NCI-H1092 treated with DMSO at 0.1 percent for 48 hours (cell line): ENCODE measurements at places on chromosomes 2 and 18.
A peak's percentile ranks its signal among the peaks of the same experiment; 100 is the strongest.

GRCh38 chr2:54054271-54054670 is 61.1 kb upstream of the ACYP2 start:
- DNase-seq, result no peak

DNA sequence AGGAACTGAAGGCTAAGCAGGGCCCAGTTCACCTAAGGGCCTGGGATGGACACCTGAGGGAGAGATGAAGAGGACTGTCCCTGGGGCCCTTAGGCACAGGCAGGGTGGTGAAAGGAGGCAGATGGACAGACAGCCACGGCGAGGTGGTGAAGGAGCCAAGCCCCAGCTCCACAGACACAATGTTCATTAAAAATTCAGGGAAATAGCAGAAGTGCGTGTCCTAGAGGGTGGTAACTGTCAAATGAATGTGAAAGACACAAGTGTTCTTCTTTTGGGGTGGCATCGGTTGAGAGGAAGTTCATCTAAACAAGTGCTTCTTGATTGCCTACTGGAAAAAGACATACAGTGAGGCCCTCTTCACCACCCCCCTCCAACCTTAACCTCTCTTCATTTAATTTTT is 76.2 kb upstream of the SIX2 start:
- no peak for DNase-seq

DNA sequence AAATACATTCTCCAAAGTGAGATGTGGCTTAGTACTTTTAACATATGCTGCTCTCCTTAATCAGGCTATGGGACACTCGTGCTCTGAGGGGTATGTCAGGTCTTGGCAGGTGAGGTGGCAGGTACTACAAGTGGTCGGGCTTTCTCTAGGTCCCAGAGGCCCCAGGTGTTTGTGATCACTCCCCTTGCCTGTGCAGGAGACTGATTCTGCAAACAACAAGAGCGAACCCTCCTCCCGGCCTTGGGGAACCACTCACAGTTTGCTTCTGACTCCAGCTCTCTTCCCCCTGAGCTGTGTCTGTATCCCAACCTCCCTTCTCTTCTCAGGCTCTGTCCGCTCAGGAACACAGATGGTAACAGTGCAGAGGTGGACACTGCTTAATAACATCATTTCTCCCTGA is 48.1 kb downstream of the ATOH8 start:
- no peak for DNase-seq

DNA sequence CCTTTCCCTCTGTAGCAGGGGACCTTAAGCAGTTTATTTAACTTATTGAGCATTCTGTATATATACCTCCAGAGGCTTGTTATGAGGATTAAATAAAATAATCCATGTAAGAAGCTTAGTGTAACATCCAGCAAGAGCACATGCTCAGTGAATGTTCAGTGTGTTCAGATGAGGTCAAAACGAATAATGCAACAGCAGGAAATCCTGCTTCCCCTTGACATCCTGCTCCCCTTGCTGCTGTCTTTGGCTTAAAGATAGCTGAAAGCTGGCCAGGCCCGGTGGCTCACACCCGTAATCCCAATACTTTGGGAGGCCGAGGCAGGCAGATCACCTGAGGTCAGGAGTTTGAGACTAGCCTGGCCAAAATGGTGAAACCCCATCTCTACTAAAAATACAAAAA is 68.7 kb downstream of the COL4A4 start:
- no peak for DNase-seq

GRCh38 chr18:58351776-58352175 is 277.1 kb downstream of the ALPK2 start:
- DNase-seq, result no peak

- no peak for DNase-seq
These were observed 22.6 kb downstream of the REG1B start for GRCh38 chr2:79065201-79065600.

DNA sequence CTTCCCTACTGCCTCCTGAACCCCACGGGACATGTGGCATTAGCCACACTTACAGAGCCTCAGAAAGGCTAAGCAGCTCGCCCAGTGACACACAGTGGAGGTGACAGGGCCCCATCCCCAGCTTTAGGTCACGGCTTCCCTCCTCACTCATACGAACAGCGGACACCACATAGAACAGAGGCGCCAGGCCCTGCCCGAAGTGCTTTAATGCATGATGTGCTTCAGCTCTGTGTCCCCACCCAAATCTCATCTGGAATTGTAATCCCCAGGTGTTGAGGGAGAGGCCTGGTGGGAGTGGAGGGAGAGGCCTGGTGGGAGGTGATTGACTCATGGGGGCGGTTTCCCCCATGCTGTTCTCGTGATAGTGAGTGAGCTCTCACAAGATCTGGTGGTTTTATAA is 135.3 kb downstream of the PTGR3 start:
- DNase-seq, result no peak

GRCh38 chr18:76275727-76276313 is 219.2 kb downstream of the ZNF516 start:
- DNase-seq, result no peak

GRCh38 chr2:206616151-206616550 is 26.1 kb upstream of the FAM237A start:
- no peak for DNase-seq

GRCh38 chr2:241665731-241666440 is 20.7 kb downstream of the DTYMK start:
- no peak for DNase-seq

GRCh38 chr18:66193394-66193793 is 410.5 kb downstream of the CDH19 start:
- DNase-seq, result no peak

GRCh38 chr2:57987835-57988573 is 58.6 kb upstream of the VRK2 start:
- DNase-seq, result no peak

GRCh38 chr2:176753205-176753604 is 459.4 kb upstream of the HNRNPA3 start:
- DNase-seq, result no peak

- DNase-seq, result no peak
These were observed 20.7 kb downstream of the B3GNT2 start for GRCh38 chr2:62216616-62217015.

DNA sequence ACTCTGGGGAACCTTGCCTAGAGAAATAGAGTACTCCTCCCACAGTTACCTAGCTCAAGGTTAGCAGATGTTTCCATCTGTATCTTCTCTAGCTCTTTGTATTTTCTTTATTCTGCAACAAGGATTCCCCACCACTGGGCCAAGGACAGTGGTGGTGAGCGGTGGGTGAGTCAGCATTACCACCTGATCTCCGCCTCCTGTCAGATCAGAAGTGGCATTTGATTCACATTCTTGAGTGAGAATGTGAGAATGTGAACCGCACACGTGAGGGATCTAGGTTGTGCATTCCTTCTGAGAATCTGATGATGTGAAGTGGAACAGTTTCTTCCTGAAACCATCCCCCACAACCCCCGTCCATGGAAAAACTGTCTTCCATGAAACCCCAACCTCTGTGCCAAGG is 9.0 kb downstream of the EPB41L3 start:
- no peak for DNase-seq

GRCh38 chr2:162063281-162063680 is 10.7 kb downstream of the DPP4 start:
- no peak for DNase-seq

DNA sequence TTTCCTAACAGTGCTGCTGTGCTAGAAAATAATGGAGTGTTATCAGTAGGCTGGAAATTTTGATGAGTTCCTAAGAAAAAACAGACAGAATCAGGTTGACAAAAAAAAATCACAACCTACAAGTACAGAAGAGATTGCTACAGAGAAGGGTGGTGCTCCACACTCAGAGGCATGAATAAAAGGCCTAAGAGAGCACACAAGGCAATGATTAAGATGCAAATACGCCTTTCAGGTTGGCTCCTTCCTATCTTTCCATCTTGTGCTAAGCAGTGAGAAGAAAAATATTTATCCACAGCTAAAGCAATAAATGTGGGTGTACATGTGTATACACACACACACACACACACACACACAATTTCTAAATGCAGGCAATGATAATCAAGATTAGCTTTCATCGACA is 130.6 kb upstream of the UBE2E3 start:
- no peak for DNase-seq

DNA sequence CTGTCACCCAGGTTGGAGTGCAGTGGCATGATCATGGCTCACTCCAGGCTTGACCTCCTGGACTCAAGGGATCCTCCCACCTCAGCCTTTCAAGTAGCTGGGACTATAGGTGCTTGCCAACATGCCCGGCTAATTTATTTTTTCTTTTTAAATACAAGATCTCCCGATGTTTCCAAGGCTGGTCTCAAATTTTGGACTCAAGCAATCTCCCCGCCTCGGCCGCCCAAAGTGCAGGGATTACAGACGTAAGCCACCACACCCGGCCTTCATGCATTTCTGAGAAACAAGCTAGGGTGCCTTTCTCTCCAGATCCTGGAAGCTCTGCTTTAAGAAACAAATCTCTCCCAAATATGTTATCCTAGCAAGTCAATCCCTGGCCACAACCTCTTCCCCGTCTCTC is 234.1 kb downstream of the FBXO15 start:
- DNase-seq, result no peak

DNA sequence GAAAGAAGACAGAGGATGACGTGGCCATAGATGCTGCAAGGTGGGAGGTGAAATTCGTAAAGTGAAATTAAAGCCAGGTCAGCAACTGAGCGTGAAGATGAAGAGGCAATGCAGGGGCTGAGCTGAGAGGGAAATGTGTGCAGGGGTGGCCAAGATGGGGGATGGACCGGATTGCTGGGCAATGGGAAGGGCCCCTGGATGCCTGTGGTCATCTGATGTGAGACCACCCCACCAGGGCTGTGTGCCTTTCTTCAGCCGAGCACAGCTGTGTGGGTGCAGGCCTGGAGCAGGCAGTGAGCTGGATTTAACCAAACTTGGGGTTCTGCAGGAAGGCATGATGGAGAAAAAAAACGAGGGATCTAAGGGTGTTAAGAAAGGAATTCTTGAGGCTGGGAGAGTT is 80.4 kb downstream of the ZCCHC2 start:
- no peak for DNase-seq

- DNase-seq, result no peak
These were observed 237.3 kb downstream of the GALR1 start for GRCh38 chr18:77486985-77487384.

DNA sequence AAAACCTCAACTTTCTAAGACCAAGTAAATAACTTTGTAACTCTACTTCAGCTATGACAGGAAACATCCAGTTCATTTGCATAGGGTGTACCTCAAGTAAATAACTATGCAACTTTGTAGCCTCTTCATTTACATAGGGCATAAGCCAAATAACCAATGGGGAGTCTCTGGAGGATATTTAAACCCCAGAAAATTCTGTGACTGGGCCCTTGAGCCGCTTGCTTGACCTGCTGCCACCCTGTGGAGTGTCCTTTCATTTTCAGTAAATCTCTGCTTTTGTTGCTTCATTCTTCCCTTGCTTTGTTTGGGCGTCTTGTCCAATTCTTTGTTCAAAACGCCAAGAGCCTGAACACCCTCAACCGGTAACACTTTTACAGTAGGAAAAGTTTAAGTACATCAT is 1112.7 kb upstream of the NRXN1 start:
- no peak for DNase-seq

- peak; percentile 51 for DNase-seq
These were observed 2.4 kb upstream of the PROC start for GRCh38 chr2:127415593-127416505.

DNA sequence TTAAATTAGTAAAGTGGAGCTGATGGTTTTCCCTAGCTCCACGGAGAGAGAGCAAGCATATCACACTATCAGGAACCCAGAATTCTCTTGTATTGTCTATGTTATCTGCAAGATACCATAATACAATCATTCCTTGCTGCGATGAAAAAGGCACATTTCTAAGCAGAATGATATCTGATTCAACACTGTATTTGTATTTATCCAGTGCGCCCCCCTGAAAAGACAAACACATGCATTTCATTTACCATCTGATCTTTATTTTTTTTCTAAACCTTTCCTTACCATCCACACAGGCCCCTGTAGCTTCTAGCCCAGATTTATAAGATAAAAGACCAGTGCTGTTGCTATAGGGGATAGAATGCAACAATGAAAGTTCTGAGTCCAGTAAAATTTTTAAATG is 420.6 kb downstream of the TDRD15 start:
- no peak for DNase-seq

DNA sequence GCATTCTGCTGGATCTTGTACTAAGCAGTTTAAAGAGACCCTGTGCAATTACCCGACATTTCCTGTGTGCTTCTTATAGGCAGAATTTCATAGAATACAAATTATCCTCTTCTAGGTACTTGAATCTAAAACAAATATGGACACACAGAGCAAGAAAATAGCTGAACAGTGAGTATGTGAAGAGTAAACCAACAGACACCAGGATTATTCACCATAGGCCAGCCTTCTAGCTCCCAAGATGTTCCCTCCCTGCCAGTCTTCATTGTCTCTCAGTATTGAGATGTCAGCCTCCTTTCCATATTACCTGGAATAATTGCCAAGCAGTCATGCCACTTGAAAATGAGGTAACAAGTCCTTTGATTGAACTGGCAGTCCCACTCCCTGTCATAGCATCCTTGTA is 187.1 kb downstream of the PTPRM start:
- DNase-seq, result no peak

DNA sequence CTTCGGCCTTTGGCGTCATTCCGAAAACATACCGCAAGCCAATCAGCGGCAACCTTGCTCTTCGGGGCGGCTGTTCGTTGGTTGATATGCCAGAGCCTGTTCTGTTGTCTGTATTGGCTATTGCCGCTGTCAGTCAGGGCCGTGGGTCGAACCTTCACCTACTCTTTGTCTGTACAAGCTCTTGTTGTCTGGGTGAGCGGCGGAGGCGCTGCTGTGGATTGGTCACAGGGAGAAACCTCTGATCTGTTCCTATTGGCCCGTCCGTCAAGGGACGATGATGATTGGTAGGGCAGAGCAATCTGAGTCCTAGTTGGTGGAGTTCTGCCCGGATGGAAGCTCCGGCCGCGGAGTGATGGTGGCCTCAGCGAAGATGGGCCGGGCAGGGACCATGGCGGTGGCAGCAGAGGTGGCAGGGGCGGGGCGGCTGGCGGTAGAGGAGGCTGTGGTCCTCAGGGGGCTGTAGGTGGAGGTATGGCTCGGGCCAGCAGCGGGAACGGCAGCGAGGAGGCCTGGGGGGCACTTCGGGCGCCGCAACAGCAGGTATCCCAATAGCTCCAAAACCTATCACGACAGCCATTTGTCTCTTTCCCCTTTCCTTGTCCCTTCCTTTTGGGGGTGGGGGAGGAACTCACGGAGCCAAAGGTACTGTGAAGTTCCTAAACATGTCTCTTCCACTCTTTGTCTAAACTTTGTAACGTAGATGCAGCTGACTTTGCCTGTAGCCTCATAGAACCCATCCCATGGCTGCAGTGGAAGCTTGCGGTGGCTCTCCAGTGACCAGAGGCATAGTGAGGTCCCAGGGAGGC is at the start of gene WBP1:
TSS of gene WBP1 (plus strand) at position 307 of the 806 bp plus-strand sequence. CDS start at position 472, 165 bp downstream.
- DNase-seq, result peak; percentile 98

- DNase-seq, result peak; percentile 55
These were observed 3.4 kb downstream of the SERPINB2 start for GRCh38 chr18:63890950-63891304.
